ENCODE measurements at places on chromosomes 16 and 17. TPM values are rescaled to one million over a fixed set of nuclear protein-coding genes. Genes with fewer than 3 reads are reported as not detected.

Gene TBC1D3I
- polyA plus RNA-seq: 0.68 TPM

- DNase-seq: no peak
Observed at GRCh38 chr17:81131486-81132196, 33.7 kb upstream of the PVALEF start.

GRCh38 chr16:78436846-78437245 is 337.4 kb downstream of the WWOX start:
- DNase-seq: no peak

Gene TBC1D3K
- polyA plus RNA-seq: not detected

DNA sequence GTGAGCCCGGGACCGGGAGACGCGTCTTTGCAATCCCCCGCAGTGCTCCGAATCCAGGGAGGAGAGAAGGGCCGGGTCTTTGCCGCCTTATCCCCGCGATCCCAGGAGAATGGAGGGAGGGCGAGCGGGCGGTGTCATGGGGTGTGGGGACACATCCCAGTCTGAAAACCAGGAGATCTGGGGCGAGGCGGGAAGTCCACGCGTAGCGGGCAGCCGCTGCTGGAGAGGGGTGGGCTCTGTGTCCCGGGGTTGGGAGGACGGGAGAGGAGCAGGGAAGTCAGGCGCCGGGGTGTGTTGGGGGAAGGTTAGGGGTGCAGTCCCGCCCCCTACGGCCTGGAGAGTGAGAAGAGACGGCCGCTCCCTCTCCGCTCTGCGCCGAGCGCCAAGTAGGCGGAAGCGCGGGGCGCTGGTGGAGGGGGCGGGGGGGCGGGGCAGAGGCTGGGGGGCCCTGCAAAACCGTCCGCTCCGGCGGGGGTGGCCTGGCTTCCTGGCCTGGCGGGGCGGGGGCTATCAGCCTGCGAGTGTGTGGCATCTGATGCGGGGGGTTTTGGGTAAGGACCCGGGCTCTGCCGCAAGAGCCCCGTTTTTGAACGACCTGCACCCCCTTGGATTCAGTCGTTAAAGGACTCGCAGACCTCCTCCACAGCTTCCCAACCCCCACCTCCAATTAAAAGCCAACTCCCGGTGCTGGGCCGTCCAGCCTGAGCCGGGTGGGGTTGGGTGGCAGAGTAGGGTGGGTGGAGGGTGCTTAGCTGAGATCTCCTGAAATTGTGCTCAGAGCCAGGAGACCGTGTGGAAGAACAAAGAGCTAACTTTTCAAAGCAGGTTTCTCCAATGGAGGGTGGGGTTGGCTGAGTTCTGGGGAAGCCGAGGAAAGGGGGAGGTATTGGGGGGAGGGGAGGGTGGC is 654 bp downstream of the LASP1 start:
- no peak for DNase-seq

DNA sequence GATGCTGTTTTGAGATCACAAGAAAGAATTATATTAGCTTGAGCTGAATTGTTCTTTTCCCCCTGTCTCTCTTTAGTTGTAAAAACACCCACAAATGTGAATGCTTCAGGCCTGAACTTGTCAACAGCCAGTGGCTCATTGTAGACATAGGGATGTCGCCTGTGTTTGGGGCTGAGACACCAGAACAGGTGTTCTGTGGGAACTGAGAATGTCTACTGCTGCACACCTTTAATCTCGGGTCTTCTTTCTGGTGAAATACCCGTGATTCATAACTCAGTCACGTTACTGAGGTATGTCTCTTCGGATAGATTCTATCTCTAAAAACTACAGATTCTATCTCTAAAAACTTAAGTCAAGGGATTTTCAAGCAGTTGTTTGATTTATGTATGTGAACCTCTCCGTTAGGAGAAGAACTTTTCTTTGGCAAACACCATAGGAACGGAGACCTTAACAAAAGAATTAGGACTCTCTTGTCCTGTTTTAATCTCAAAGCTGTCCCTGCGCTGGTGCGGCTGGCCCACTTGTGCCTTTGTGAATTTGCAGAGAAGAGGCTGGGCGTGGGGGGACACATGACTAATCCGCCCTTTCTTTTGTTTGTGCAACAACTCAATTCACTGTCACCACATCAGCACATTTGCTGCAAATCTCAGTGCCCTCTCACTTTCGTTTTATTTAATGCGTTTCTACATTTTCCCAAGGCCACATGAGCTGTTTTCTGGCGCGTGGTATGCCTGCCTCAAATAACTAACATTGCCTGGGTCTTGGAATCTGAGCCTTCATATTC is 643.0 kb downstream of the MAF start:
- no peak for DNase-seq

DNA sequence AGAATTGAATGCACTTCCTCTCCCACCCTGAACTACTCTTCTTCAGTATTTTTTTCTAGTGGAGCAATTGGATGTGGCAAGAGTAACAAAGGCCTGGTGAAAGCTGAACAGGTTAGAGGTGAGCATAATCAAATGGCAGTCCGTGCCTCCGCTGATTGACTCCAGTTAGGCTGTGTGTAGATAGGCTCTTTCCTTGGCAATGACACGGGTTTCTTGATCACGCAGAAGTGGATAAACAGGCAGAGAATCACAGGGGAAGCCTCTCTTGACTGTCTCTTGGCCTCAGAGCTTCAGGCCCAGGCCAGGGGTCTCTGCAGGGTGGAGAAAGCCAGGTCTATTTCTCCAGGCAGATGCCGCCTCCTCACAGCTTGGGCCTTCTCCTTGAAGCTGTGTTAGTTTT is 4.2 kb downstream of the CD300LB start:
- DNase-seq: no peak

- no peak for DNase-seq
Observed at GRCh38 chr17:50184064-50184463, 17.4 kb downstream of the COL1A1 start.

GRCh38 chr17:35774499-35774898 is 13.8 kb downstream of the C17orf50 start:
- peak; percentile 48 for DNase-seq

DNA sequence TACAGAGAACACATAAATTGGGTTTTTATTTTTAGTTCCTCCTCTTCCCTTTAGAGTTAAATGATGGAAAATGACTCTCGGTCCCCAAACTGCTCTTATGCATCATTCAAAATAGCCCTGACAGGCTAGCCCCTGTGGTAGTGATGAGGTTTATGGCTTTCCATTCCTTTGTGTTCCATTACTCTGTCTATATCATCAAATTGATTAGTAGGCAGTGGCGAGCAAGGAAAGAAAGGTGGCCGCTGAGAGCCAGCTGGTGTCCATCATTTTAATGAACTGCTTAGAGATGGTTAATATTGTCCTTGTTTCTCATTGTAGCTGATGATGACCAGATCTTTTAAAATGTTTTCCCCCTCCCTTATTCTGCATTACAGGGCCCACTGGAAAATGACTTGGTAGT is 179.5 kb downstream of the PHKB start:
- DNase-seq: no peak

Gene KRTAP1-1
- not detected for polyA plus RNA-seq

Gene TNFRSF12A
- 4.5 TPM for polyA plus RNA-seq

DNA sequence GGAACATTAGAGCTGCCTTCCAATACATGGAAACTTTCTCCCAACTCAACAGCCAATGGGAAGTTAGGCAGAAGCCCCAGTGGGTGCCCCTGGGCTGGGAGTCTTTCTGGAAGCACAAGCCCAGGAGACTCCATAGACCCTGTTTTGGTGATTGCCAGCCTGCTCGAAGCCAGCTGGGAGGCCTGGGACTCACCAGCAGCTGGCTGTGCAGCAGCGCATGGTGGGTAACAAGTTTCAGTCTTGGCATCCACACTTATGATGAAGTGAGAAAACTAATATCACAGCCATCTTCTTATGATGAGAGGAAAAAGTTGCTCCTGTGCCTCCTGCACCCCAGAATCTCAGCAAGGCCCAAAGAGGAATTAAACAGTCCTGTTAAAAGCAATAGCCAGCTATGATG is 522.5 kb upstream of the CDH5 start:
- peak; percentile 71 for DNase-seq

DNA sequence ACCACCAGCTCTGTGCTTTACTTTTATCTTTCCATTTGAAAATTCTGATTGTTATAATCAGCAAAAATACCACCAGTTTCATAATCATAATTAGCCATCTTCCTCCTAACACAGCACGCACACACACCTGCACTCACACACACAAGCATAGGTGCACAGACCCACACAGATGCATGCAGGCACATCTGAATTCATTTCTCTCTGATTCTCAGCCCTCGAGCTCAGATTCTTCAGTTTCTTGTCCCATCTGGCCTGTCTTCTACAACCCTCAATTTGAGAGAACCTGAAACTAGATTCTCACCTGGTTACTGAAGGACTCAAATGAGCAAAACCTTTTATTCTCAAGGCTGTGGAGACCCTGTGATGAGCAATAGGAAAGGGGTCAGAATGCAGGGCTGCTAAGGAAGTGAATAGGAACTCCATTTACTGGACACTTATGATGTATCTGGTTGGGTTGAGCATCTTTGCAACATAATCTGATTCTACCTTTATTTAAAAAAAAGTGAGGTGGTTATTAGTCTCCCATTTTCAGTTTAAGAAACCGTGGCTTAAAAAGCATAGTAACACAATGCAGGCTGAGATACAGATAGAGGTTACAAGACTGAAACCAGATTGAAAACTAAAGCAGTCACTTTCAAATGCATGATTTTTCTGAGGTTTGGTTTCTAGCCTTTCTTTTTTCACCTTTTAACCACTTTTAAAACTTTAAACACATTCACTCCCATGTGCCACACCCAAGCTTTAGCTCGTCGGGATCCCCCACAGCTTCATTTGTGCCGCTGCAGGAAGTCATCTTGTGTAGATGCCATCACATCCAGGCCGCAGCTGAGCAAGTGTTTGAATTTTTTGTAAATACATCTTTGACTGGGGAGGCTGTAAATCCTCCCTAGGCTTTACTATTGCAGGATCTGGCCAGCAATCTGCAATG is 9.4 kb downstream of the KRT33A start:
- no peak for DNase-seq

GRCh38 chr17:29049541-29050145 is 6.7 kb downstream of the PIPOX start:
- DNase-seq: no peak

Gene NPW
- 1.5 TPM for polyA plus RNA-seq

DNA sequence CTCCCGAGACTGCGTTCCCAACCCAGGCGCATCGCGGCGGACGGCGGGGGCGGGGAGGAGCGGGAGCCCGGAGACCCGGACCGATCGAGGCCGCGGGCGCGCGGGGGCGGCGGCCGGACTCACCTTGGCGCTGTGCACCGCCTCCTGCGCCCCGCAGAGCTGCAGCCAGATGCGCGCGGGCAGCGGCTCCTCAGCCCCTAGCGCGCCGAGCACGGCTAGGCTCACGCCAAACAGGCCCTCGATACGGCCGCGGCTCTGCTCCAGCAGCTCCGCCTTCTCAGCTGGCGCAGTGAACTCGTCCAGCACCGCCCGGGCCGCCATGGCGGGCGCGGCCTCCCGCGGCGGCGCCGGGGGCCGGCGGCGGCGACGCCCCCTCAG is 339 bp downstream of the N4BP1 start:
- DNase-seq: no peak

GRCh38 chr16:89334050-89334449 is 116.5 kb downstream of the ZNF778 start:
- no peak for DNase-seq

GRCh38 chr17:304461-304860 is 48.1 kb downstream of the RPH3AL start:
- DNase-seq: no peak

- DNase-seq: no peak
Observed at GRCh38 chr17:4163951-4164350, 21.0 kb downstream of the CYB5D2 start.

DNA sequence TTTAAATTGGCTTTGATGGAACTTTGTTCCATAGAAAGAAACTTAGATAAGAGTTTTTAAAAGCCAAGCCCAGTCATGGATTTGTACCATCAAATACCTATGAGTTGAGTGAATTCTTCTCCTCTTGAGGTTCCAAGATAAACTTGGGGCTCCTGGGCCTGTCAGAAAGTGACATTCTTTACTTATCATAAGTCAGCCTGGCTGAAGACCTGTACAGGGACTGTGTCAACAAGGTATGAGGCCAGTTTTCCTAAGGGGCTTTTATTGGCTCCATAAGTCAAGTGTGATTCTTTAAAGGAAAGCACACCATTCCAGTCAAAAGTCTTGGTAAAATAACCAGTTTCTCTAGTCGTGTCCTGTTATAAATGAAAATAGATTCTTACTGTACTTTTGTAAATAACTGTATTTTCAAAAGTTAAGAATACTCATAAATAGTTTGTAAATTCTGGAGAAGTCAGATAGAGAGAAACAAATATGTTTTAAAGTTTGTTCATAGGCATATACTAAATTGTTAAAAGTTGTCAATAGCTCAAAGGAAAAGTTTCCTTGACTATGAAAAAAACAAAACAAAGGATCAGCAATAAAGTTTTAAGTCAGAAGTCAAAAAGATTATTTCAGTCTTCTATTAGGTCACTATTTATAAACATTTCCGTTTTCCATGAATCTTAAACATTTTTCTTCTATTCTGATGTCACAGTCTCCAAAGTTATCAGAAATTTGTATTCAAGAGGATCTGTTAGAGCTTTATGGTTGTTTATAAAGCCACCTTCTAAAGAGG is 22.5 kb upstream of the MYO1D start:
- DNase-seq: no peak

Gene WNT3
- 2.0 TPM for polyA plus RNA-seq

Gene LITAF
- polyA plus RNA-seq: 130 TPM

- DNase-seq: no peak
Observed at GRCh38 chr16:84741340-84741830, 41.6 kb downstream of the USP10 start.

DNA sequence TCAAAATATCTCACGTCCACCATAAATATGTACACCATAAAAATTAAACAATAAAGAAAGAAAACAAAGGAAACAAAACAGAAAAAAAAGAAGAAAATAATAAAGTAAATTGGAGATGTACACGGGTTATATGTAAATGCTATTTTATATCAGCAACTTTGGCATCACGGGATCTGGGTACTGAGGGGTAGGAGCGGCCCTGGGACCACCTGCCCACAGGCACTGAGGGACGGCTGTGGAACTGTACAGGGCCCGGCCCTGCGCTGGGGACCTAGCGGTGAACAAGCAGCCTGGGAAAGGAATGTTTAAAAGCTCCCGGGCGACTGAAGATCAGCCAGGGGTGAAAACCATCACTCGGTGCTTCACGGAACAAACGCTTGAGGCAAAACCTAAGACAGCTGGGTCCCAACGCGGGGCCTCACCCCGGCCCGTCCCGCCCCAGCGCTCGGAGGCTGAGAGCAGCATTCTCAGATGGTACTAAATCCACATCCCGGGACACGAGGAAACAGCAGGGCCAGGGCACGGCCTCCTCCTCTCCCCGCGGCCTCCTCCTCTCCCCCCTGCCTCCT is 31.2 kb downstream of the NXN start:
- no peak for DNase-seq

GRCh38 chr17:76791053-76791980 is 53.4 kb downstream of the MFSD11 start:
- no peak for DNase-seq

DNA sequence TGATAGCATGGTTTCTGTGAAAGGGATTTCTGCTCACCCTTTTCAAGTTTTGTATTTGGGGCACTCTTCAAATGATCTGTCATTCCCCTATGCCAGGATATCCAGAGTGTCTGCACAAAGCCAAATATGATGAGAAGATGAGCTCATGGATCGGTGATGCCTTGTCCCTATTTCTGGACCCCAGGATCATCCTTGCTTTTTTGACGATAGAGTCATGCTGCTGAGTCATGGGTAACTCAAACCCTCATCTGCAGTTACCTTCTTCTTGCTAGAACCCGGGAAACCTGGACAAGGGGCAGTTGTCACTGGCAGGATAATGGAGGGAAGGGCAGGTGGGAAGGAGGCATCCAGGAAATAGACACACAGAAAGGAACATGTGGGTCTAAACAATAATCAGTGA is 17.8 kb upstream of the MAPT start:
- no peak for DNase-seq
